ENCODE measurements at places on chromosomes 1 and 21.
A peak's percentile ranks its signal among the peaks of the same experiment; 100 is the strongest.

DNA sequence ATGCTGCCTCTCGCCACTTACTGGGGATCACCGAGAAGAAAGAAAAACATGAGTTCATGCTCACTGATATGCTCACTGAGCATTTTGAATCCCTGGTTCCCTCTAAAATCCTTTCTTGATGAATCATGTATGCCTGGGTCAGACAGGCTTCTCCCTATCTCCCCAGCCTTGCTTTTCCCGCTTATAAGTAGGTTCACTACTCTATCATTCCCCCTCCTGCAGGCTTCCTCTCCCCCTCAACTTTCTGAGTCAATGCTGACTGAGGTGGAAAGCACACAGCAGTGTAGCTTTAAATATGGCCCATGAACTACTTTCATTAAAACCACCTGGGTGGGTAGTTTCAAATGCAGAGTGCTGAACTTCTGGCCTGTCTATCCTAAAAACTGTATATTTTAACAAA is 41.7 kb downstream of the FMO4 start:
- DNase-seq: no peak

DNA sequence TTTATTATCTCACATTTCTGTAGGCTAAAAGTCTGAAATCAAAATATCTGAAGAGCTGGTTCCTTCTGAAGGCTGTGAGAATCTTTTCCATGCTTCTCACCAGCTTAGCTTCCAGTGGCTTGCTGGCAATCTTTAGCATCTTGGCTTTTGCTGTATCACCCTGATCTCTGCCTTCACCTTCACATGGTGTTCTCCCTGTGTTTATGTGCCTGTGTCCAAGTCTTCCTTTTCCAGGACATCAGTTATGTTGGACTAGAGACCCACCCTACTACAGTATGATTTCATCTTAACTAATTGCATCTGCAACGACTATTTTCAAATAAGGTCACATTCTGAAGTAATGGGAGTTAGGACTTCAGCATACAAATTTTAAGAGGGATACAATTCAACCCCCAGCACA is 772.3 kb upstream of the ADAMTS5 start:
- DNase-seq: no peak

DNA sequence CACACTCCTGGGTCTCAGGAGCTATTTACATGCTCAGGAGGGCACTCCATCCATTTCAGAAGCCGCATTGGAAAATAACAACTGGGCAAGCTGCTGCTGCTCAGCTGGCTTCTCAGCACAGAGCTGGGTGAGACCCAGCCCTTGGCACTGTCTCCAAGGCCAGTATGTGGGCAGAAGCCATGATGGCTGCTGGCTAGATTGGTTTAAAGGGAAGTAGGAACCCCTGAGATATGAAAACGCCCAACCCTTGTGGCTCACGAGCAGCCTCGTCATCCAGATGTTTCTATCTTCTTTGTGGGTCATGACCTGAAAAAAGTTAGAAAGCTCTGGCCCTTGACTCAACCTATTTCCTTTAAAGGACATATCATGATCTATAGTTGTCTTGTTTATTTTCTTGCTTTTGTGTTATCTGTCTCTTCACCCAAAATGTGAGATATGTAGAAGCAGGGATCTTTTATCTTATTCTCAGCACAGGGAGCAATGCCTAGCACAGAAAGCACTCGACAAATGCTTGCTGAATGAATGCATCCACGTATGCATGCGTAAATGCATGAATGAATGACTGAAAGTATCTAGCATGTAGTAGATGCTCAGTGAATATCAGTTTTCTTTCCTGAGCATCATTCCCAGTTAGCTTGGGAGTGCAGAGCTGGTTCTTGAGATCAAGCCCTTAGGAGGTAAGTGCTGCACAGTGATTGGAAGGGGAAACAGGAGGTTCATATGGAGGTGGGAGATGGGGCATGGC is 11.6 kb downstream of the MYBPH start:
- DNase-seq: no peak

DNA sequence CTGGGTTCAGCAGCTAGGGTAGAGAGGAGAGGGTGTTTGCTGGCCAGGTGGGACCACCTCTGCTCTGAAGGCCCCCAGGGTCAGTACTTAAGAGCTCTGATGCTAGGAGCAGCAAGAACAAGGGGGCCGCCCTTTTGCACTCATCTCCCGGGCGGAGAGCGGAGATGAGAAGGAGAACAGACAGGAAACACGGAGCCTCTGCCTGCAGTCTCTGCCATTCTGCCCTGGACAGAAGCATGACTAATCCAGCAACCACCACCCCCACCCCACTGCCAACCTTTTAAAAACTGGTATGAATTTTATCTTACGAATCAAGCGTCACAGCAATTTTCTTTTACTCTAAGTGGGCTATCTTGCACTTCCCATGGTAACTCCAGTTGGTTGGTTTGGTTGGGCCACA is 34.5 kb downstream of the PARP1 start:
- DNase-seq: no peak

- DNase-seq: peak; percentile 13
These were observed 115.3 kb upstream of the FMN2 start for GRCh38 chr1:239976130-239976968.

DNA sequence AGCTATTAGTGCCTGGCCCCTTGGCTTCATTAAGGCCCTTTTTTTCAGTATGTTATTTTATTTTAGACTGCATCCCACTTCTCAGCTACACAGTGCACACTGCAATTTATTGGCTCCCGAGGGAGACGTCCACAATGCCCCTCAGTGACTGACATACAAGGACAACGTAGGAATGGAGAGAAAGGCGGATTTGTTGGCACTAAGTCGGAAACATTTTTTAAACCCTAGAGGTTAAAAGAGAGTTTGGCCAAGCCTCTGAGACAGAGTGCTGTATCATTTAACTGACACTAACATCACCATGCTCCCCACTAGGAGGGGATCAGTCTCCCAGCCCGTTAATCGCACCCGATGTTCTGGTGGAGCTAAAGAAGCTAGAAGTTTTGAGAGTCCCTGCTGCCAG is 45.7 kb upstream of the FOXD3 start:
- no peak for DNase-seq

DNA sequence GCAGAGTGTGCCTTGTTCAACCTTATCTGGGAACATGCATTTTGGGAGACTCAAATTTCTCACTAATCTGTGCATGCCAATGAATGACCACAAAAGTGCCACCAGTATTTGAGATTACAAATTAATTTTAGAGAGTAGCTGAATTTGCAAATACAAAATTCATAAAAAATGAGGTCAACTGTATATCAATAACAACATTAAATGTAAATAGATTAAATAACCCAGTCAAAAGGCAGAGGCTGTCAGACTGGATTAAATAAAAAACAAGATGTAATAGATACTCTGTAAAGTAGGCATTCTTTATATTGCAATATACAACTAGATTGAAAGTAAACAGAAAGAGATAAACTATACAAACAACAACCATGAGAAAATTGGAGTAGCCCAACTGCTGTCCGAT is 5.5 kb upstream of the KRTAP10-3 start:
- no peak for DNase-seq

- DNase-seq: no peak
These were observed 35.9 kb upstream of the MPZL1 start for GRCh38 chr1:167685844-167686243.

- DNase-seq: no peak
These were observed 90.5 kb downstream of the PTPRC start for GRCh38 chr1:198729195-198729863.

GRCh38 chr21:45476582-45476981 is 65.7 kb downstream of the SLC19A1 start:
- no peak for DNase-seq

GRCh38 chr1:39737546-39738169 is 1.0 kb upstream of the PPIE start:
- DNase-seq: no peak

GRCh38 chr1:183739082-183739481 is 65.8 kb upstream of the RGL1 start:
- no peak for DNase-seq

GRCh38 chr1:103156966-103157365 is 48.6 kb upstream of the COL11A1 start:
- no peak for DNase-seq

- DNase-seq: no peak
These were observed 16.3 kb upstream of the IFNLR1 start for GRCh38 chr1:24203404-24203803.

DNA sequence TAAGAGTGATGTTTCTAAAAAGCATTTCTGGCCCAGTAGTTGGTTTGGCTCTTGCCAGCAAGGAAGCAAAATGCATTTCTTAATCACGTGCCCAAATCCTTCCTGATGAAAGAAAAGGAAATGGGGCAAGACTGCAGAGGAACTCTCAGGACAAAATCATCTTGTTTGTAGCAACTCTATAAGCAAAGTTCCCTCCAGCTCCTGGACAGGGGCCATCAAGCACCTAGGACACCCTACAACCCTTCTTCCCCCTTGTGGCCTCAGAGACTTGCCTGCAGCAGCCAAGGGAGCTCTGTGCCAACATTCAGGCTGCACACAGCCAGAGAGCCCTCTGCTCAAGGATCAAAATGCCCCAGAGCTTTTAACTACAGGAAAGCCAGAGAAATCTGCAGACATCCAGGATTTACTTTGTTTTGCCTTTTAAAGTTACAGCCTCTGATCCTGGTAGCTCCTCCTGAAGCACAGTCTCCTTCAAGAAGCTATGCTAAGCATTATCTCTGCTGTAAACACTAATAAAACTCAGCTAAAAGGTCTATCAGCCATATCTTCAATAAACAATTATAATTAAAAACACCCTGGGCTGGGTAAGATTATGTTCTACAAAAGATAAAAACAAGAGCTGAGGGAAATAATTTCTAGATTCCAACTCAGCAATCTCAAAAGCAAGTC is 105.0 kb downstream of the KIAA0319L start:
- DNase-seq: no peak

GRCh38 chr1:220717800-220718640 is 27.9 kb downstream of the C1orf115 start:
- no peak for DNase-seq
